ENCODE measurements at places on chromosomes 12 and 14.

- H3K4me1 ChIP-seq = peaks cover 8% of the 10 kb centered on the region
- H3K36me3 ChIP-seq = peaks cover 69% of the 10 kb centered on the region
- no peaks in the 10 kb centered on the region for H3K27me3 ChIP-seq
- no peak for DNase-seq
- H3K27ac ChIP-seq = no peak overlapping the region
Observed at GRCh38 chr14:61491224-61491623, 169.8 kb downstream of the PRKCH start.

DNA sequence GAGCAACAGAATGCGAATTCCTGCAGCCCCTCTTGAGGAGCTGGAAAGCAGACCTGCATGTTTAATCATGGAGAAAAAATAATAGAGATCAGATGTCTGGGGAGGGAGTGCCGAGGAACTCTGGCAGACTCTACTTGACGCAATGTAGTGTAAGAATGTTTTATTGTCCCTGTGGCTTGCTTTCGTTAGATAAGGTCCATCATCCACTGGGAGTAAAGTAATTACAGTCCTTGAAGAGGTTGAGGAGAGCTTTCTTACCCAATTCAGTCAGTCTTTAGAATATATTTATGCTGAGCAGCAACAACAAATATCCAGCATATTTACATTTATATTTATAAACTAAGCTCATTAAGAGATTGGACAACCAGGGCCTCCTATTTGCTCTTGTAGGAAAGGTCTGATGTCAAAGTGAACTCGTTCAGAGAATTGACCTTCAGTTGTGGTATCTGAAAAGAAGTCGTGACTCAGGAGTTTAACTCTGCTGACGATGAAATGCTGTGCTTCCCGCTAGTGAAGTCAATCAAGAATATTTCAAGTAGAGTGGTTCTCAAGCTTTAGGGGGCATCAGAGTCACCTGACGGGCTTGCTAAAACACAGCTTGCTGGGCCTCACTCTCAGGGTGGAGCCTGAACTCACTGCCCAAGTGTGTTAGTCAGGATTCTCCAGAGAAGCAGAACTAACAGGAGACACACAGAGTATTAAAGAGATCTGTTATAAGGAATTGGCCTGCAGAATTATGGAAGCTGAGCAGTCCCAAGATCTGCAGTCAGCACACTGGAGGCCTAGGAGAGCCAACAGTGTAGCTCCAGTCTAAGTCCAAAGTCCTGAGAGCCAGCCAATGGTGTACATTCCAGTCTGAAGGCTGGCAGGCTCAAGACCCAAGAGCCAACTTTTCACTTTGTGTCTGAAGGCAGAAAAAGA lies 139.3 kb upstream of the LMNTD1 start:
- H3K27me3 ChIP-seq = no peaks in the 10 kb centered on the region
- H3K4me3 ChIP-seq = no peak overlapping the region
- H3K4me1 ChIP-seq = no peaks in the 10 kb centered on the region
- no peak overlapping the region for H3K27ac ChIP-seq
- no peak for DNase-seq
- H3K36me3 ChIP-seq = no peaks in the 10 kb centered on the region

DNA sequence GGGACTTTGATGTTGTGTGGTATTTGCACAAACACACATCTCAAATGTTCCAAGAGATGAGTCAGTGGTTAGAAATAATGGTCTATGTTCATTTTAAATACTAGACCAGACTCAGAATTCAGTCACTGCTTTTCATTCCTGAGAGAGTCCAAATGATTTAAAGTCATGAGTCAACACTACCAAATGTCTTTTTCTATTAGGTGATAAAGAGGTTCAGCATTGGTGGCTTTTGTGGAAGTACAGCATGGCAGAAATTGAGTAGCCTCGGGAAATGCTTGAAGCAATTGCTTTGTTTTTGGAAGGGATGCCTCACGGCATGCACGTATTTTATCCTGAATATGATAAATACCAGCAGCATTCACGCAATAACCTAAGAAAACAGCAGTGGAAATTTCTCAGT lies 115.7 kb downstream of the DIO2 start:
- no peaks in the 10 kb centered on the region for H3K27me3 ChIP-seq
- no peaks in the 10 kb centered on the region for H3K36me3 ChIP-seq
- no peak for DNase-seq
- H3K4me1 ChIP-seq = no peaks in the 10 kb centered on the region
- H3K4me3 ChIP-seq = no peak overlapping the region
- H3K27ac ChIP-seq = no peak overlapping the region

DNA sequence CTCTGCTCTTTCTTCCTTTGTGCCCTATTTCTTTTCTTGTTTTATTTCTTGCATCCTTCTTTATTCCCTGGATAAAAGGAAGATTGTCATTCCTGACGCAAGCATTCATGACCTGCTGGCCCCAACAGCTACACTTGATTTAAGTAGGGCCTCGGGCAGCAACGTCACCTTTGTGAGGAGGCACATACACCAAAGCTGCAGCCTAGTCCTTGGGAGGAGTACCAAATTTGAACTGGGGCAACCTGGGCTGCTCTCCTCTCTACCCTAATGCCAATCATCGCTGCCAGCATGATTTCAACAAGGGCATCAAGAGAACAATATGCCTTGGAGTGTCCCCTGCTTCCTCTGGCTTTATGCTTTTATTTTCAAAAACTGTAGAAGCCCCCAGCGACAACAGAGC lies 76.4 kb downstream of the C12orf50 start:
- H3K4me3 ChIP-seq = no peak overlapping the region
- no peak for DNase-seq
- H3K36me3 ChIP-seq = no peaks in the 10 kb centered on the region

DNA sequence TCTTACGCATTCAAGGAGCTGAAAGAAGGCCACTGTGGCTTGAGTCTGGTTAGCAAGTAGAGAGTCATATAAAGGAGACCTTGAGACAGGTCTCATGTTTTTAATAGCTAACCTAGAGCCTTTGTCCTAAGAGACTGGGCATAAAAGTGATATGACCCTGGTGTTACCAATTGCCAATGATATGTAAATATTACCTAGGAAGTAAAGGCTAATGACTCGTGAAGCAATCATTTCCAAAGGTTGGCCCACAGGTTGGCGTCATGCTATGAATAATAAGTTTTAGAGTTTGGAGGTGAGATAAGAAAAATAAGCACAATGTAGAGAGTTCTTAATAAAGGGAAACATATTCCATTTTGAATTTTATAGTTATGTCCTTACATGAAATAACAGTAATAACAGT lies 116.6 kb upstream of the PLEKHA5 start:
- DNase-seq = no peak
- H3K4me1 ChIP-seq = no peaks in the 10 kb centered on the region
- no peaks in the 10 kb centered on the region for H3K36me3 ChIP-seq
- H3K27me3 ChIP-seq = no peaks in the 10 kb centered on the region
- no peak overlapping the region for H3K27ac ChIP-seq

DNA sequence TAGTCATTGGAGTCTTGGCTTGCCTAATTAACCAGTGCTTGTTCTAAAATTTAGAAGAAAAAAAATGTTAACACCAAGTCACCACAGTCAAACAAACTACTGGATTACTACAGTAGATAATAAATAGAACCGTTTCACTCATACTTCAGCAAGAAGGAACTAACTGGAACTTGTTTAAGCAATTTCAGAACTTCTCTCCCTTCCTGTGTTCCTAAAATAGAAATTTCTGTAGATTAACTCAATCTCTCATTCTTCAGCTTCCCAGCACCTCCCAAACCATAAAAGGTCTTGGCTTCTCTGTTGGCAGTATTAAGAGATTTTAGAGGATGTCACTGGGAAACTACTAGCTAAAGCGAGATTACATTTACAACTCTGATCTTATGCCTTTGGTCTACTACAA lies 18.6 kb downstream of the GNS start:
- H3K36me3 ChIP-seq = peaks cover 79% of the 10 kb centered on the region
- DNase-seq = no peak
- no peaks in the 10 kb centered on the region for H3K4me1 ChIP-seq
- H3K27me3 ChIP-seq = no peaks in the 10 kb centered on the region
- no peak overlapping the region for H3K27ac ChIP-seq
- H3K4me3 ChIP-seq = no peak overlapping the region

DNA sequence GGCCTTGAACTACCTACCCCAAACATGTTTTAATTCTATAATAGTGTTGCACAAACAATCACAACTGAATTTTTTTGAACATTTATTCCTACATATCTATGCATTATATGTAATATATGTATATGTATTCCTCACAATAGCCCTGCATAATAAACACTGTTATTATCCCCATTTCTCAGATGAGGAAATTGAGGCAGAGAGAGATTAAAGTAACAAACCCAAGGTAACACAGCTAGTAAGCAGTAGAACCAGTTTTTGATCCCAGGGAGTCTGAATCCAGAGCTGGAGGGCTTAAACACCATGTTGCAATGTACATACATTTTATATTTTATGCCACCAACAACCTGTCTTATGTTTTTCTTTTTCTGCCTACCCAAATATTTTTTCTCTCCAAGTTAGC lies 26.5 kb upstream of the BMP4 start:
- no peak overlapping the region for H3K4me3 ChIP-seq
- DNase-seq = no peak
- no peak overlapping the region for H3K27ac ChIP-seq
- H3K36me3 ChIP-seq = no peaks in the 10 kb centered on the region

GRCh38 chr12:118307069-118307954 lies 65.4 kb downstream of the TAOK3 start:
- peaks cover 8% of the 10 kb centered on the region for H3K4me1 ChIP-seq
- no peak overlapping the region for H3K4me3 ChIP-seq
- no peaks in the 10 kb centered on the region for H3K36me3 ChIP-seq
- H3K27me3 ChIP-seq = no peaks in the 10 kb centered on the region
- DNase-seq = peak; percentile 4
- peak overlapping the region; percentile 31 for H3K27ac ChIP-seq

DNA sequence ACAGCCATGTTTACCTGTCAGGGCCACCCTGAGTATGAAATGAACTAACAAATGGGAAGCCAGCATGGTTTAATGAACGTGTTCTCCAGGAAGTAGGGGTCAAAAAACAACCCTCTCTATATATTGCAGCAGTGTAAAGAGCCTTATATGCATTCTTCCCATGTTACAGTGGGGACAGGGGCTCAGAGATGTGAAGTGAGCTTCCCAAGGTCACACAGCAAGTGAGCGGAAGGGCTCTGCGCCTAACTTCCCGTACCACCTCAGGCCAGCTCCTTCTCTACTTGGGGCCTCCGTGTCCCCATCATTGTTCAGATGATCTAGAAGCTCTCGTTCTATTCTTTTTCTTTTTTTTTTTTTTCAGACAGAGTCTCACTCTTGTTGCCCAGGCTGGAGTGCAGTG lies 105.1 kb upstream of the MAP1LC3B2 start:
- no peak overlapping the region for H3K4me3 ChIP-seq
- H3K4me1 ChIP-seq = peaks cover 13% of the 10 kb centered on the region
- no peaks in the 10 kb centered on the region for H3K27me3 ChIP-seq
- no peaks in the 10 kb centered on the region for H3K36me3 ChIP-seq

GRCh38 chr12:101935890-101936746 lies 58.7 kb downstream of the DRAM1 start:
- no peak overlapping the region for H3K4me3 ChIP-seq
- H3K27ac ChIP-seq = no peak overlapping the region
- H3K4me1 ChIP-seq = no peaks in the 10 kb centered on the region
- H3K27me3 ChIP-seq = no peaks in the 10 kb centered on the region
- H3K36me3 ChIP-seq = no peaks in the 10 kb centered on the region
- no peak for DNase-seq

DNA sequence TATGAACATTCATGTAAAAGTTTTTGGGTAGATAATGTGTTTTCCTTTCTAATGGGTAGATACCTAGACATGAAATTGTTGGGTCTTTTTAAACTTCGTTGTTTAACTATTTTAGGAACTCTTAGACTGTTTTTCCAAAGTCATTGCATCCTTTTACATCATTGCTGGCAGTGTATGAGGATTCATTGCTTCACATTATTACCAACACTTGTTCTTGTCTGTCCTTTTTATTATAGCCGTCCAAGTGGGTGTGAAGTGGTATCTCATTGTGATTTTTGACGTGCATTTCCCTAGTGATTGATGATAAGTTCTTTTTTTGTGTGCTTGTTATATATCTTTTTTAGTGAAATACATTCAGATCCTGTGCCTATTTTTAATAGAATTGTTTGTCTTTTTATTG lies 39.4 kb downstream of the USP15 start:
- no peak overlapping the region for H3K27ac ChIP-seq
- H3K4me1 ChIP-seq = peaks cover 3% of the 10 kb centered on the region
- H3K36me3 ChIP-seq = peaks cover 42% of the 10 kb centered on the region
- H3K4me3 ChIP-seq = no peak overlapping the region

DNA sequence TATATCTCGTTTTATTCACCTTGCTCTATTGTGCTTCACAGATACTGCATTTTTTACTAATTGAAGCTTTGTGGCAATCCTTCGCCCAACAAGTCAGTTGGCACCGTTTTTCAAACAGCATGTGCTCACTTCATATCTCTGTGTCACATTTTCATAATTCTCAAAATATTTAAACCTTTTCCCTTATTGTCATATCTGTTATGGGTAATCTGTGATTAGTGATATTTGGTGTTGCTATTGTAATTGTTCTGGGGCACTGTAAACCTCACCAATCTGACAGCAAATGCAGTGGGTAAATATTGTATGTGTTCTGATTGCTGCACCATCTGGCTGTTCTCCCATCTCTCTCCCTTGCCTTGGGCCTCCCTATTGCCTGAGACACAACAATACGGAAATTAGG lies 191.3 kb downstream of the BTG1 start:
- no peaks in the 10 kb centered on the region for H3K27me3 ChIP-seq
- no peaks in the 10 kb centered on the region for H3K36me3 ChIP-seq
- H3K27ac ChIP-seq = no peak overlapping the region
- no peak for DNase-seq
- no peak overlapping the region for H3K4me3 ChIP-seq

All from natural killer cell (primary cell).